COLO829 (cell line): ENCODE measurements at places on chromosomes 5 and 9.

DNA sequence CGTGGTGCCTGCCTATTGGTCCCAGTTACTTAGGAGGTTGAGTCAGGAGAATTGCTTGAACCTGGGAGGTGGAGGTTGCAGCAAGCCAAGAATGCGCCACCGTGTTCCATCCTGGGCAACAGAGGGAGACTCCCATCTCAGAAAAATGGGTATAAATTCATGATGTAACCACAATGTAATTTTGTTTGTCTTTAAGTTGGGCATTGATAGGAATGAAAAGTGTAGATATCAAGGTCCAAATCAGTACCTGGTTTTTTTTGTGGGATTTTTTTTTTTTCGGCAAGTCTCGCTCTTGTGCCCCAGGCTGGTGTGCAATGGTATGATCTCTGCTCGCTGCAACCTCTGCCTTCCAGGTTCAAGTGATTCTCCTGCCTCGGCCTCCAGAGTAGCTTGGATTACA, 7.4 kb downstream of the NPM1 start:
- no peak for DNase-seq

GRCh38 chr5:14228219-14228618, 85.1 kb downstream of the TRIO start:
- DNase-seq = no peak

DNA sequence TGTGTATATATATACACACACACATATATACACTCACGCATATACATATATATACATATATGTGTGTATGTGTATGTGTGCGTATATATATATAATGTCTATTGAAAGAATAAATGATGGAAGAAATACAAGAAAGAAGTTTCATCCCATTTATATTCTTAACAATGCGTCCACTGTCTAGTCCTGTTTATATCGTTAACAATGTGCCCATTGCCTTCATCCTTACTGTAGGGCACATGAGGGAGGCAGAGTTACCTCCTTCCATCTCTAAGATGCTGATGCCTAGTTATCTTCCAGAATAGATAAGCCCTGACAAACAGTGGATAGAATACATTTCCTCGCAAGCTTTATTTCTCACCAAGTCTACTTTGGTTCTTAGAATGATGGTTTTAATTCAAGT, 389.8 kb upstream of the SEMA6A start:
- DNase-seq = no peak

- no peak for DNase-seq
Observed at GRCh38 chr9:104200456-104200994, 106.4 kb downstream of the SMC2 start.
